CD8-positive, alpha-beta memory T cell (primary cell): ENCODE measurements at places on chromosomes 12 and 14. TPM values are rescaled to one million over a fixed set of nuclear protein-coding genes. Genes with fewer than 3 reads are reported as not detected.

The GPR84 gene
- total RNA-seq = 0.16 TPM

The ITGA7 gene
- 3.1 TPM for total RNA-seq

GRCh38 chr14:101370593-101371569 lies 190.4 kb upstream of the DIO3 start:
- H3K27me3 ChIP-seq = no peaks in the 10 kb centered on the region
- DNase-seq = no peak
- no peaks in the 10 kb centered on the region for H3K4me1 ChIP-seq
- no peak overlapping the region for H3K27ac ChIP-seq
- no peaks in the 10 kb centered on the region for H3K36me3 ChIP-seq
- H3K4me3 ChIP-seq = no peak overlapping the region

GRCh38 chr12:107092669-107093416 lies 506 bp downstream of the CRY1 start:
- peak overlapping the region; percentile 68 for H3K4me3 ChIP-seq
- H3K27ac ChIP-seq = peak overlapping the region; percentile 99
- H3K27me3 ChIP-seq = no peaks in the 10 kb centered on the region
- H3K36me3 ChIP-seq = no peaks in the 10 kb centered on the region
- H3K4me1 ChIP-seq = peaks cover 22% of the 10 kb centered on the region
